Substantia nigra (tissue), 51 donors: ENCODE measurements at places on chromosomes 2 and 18.

DNA sequence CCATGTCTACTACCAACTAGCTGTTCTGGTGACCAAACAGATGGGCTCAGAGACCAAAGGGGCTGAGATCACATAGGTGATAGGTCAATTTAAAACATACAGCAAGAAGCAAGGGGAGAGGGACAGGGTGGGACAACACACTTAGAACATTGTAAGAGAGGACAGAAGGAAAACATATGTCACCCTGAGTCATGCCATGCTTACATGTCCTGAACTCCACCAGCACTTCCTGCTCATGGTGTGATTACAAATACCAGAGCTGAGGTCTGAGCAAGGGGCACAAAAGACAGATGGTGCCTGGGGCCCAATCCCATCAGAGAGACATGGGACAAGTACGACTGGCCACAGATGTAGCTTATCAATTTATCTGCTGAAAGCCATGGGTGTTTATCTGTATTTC, 28.7 kb upstream of the GALNT14 start:
- no peak for DNase-seq

DNA sequence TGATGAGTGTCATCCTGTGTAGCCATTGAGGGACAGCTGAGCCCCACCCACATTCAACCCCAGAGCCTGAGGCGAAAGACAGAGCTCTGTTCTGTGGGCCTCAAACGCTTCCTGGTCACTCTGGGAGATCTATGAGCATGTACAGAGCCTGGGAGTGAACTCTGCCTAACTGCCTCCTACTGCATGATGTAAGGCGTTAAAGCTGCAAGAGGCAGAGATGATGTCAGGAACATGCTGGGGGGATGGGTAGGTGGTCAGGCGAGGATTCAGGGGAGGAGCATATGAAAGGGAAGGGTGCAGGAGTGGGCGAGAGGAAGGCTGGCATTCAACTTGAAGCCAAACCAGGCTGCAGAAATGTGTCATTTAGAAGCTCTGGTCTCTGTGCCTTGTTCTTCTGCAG, 181.0 kb downstream of the TFCP2L1 start:
- DNase-seq, result no peak

DNA sequence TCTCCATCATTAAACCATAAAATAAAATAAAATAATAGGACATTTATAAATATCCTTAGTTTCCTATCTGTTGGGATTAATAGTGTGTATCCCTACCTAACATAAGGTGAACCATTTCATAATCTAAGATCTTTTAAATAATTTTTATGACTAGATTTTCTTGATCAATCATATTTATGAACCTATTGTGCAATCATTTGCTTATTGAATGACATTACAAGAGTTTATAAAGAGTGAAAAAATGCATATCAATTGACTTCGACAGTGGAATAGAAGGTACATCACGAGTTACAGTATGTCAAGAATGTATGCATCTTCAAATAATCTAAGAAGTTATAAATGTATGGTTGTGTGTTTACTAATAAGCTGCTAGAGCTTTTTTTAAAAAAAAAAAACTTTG, 1554.8 kb upstream of the TMEFF2 start:
- DNase-seq, result no peak

GRCh38 chr2:42068571-42069178, 20.9 kb downstream of the PKDCC start:
- DNase-seq, result no peak

DNA sequence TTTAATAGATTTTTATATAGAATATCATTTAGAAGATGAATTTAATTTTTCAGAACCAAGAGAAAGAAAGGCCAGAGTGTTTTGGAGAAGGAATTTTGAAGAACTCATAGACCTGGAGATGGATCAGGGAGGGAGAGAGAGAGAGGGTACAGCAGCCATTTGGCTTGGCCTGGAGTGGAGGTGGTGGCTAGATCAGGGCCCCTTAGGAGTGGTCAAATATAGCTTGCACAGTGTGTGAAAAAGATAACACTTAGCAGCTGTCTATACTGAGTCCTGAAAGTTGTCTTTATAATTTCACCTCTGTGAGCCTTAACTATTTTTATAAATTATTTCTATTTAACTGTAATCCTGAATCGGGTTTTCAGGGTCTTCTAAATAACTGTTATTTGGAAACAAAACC, 38.8 kb upstream of the ACYP2 start:
- no peak for DNase-seq

- DNase-seq, result no peak
These were observed 11.1 kb downstream of the SLC8A1 start for GRCh38 chr2:40440835-40441234.

DNA sequence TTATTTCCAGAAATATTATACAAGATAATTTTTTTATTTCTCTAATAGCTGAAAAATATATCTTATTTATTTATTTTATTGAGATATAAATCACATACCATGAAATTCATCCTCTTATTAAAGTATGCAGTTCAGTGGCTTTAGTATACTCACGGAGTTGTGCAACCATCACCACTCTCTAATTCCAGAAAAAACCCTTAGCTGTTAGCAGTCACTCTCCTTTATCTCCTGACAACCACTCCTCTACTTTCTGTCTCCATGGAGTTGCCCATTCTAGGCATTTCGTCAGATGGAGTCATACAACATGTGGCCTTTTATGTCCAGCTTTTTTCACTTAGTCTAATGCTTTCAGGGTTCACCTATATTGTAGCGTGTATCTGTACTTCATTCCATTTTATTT, 66.5 kb downstream of the TCF7L1 start:
- no peak for DNase-seq

GRCh38 chr2:43198263-43198662, 28.1 kb downstream of the ZFP36L2 start:
- DNase-seq, result no peak

DNA sequence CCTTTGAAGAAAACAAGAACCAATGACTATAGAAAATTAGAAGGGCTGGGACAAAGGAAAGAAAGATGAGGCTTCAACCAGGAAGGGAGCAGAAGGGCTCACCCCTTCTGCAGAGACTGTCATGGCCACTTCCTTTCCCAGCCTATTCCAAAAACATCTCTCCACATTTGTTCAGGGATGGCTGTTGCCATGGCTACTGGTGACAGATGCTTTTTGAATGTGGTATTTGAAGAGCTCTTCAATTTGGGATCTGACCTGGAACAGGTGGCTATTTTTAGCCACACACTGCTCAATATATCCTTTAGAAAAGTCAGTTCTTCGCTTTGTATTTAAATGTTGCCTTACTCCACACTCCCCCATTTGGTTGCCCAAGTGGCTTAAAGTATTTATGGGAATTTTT, 64.1 kb upstream of the LCLAT1 start:
- no peak for DNase-seq

- DNase-seq, result no peak
These were observed 236.0 kb downstream of the BCL2 start for GRCh38 chr18:63083555-63083954.

GRCh38 chr18:43061816-43062215, 53.7 kb downstream of the RIT2 start:
- no peak for DNase-seq

DNA sequence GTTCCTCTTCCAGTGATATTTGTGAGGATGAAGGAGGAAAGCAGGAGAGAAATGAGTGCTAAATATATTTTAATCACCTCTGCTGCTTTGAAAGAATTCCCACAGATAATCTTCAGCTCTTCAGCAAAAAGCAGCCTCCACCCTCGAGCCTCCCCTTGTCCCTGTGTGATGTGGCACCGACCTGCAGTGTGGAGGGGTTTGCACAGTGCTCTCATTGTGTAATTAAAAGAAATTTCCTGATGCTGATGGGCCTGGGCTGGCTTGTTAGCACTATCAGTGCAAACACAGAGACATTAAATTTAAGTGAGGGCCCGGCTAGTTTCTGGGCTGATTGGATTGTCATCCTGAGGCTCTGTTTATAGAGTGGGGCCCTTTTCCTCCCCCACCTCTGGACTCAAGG, 53.4 kb downstream of the KIF5C start:
- no peak for DNase-seq

DNA sequence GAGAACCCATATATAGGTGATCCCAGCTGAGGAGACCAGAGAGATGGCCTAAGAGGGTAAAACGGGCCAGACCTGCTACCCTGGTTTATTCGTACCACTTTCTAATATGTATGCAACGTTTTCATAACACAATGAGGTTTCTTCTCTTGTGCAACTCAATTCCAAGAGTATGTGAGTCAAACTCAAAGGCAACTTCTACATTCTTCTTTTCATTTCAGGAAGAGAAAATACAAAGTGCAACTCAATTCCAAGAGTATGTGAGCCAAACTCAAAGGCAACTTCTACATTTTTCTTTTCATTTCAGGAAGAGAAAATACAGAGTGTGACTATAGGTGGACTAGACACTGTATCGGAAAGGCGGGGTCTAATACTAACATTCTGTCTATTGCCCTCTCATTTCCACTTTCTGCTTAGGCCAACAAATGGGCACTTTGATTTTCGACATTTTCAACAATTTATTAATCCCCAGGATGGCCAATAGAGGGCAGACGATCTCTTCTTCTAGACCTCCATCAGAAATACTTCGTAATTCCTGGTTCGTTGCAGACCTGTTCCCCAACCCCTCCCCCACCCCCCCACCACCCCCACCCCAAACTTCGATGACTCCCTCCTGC, 3.7 kb upstream of the CRIM1 start:
- peak; percentile 13 for DNase-seq

DNA sequence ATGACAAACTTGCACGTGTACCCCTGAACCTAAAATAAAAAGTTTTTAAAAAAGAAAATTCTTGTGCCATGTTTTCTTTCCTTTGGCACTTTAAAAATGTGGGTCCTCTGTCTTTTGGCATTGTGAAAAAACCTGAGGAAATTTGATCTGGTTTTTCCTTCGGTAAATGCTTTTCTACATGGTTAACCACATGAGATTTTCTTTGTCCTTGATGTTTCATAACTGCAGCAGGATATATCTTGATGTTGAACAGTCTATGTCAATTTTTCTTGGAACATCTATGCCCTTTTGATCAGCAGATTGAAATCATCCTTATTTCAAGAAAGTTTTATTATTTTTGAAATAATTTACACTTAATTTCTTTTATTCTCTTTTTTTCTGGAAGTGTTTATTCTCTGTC, 109.1 kb downstream of the TMEM17 start:
- DNase-seq, result no peak

GRCh38 chr18:2111456-2111855, 459.8 kb downstream of the METTL4 start:
- no peak for DNase-seq

GRCh38 chr2:165698444-165698884, 95.6 kb downstream of the GALNT3 start:
- no peak for DNase-seq

DNA sequence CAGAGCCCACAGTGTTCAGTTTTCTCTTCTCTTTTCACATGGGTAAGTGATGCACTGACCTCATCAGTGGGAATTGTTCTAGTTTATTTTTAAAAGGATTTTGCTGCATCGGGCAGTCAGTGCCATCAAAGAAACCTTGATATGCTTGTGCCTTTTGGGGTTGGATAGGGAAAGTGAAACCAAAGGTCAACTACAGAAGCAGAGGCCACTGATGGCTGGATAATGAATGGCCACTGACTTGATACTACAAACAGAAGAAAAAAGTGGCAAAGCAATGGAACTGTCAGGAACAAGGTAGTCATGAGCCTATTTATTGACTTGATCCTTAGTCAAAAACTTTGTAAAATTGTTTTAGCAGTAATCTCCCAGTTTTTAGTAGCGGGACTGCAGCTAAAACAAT, 636.3 kb upstream of the ZEB2 start:
- no peak for DNase-seq

GRCh38 chr2:55048508-55049042, 1.7 kb downstream of the RTN4 start:
- peak; percentile 32 for DNase-seq

- no peak for DNase-seq
These were observed 1.5 kb downstream of the CAB39 start for GRCh38 chr2:230714136-230714480.

DNA sequence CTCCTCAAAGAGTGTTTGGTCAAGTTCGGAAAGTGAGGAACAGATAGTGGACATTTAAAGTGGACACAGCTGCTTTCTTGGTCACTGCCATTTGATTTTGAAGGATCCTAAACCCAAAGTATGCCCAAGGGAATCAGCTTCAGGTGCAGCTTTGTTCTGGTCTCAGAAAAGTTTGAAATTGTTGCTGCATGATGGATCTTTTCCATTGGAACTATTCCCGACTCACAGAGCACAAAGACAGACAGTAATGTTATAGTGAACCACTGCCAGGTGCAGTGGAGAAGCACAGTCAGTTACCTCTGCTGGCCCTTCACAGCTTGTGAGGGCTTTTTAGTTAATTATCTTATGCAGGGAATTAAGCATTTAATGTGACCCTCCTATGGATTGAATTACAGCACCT, 301.7 kb downstream of the PHLPP1 start:
- DNase-seq, result no peak

- no peak for DNase-seq
These were observed 277.0 kb downstream of the CDH2 start for GRCh38 chr18:27899893-27900292.

- DNase-seq, result no peak
These were observed 434.1 kb upstream of the CHST9 start for GRCh38 chr18:27619090-27619772.

- no peak for DNase-seq
These were observed 640.2 kb downstream of the RNF144A start for GRCh38 chr2:7557376-7557775.

GRCh38 chr2:238346544-238346943, 26.2 kb downstream of the TRAF3IP1 start:
- DNase-seq, result no peak

- DNase-seq, result peak; percentile 53
These were observed 35.1 kb downstream of the MAL start for GRCh38 chr2:95060446-95061118.

GRCh38 chr2:215002500-215002899, 135.9 kb downstream of the ABCA12 start:
- no peak for DNase-seq

DNA sequence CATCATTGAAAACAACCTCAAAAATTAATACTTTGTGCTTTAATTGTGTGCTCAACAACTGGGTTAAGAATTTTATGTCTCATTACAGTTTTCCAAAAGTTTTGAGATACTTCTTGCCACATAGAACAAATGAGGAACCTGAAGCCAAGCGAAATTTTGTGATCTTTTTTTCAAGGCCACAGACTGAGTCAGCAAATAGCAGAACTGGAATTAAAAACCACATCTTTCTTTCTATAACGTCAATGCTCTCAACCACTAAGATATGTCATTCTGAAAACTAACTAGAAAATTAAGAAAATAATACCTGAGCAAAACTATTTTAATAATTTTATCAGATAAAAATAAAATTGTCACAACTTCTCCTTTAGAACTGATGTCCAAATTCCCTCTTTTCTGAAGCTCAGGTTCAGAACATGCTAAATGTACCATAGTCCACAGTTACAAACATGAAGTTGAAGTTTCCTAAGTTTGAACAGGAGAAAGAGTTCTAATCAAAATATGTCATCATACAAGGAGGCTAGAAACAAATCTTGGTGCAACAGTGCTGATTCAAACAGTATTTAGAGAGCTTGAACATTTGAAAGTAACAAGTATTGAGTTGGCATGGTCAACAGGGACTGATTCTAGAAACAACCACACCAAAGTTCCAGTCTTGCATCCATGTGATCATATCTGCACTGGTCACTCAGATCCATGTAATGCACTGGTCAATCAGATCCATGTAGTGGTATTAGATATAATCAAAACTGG, 27.6 kb upstream of the CALCRL start:
- DNase-seq, result no peak
